Stimulated activated memory B cell treated with anti-CD40 and anti-IgM and Interleukin-4, amounts not matched to agents 10 μg/mL and 1 μg/mL and 100 μg/mL, for 72 hours (primary cell): ENCODE measurements at places on chromosomes 3 and 15.

GRCh38 chr15:85381850-85382751 lies 1.7 kb downstream of the AKAP13 start:
- no peak for ATAC-seq

DNA sequence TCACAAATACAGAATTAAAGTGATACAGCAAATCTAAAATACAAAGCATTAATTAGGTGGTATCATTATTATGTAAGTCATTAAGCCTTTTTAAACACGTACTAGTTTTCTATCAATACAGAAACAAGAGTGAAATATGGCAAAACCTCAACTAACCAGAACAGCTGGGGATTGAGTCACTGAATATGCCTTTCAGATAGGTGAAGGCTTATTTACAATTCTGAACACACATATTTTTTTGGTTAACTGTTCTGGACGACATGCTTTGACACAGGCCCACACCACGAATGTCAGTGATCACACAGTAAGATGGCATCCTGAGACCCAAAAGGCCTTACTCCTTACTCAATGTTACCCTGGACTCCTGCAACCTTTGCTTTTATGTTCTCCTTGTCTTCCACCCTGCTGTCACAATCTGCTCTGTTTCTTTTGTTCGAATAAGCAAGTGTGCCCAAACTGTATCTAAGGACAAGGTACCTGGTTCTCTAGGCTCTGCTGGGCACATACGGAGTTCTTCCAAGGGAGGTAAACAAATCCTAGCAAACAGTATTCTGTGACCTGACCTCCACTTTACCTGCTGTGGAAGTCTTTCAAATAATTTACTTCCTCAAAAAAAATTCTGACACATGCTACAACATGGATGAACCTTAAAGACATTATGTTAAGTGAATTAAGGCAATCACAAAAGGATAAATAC lies 7.0 kb downstream of the SFMBT1 start:
- no peak for ATAC-seq

DNA sequence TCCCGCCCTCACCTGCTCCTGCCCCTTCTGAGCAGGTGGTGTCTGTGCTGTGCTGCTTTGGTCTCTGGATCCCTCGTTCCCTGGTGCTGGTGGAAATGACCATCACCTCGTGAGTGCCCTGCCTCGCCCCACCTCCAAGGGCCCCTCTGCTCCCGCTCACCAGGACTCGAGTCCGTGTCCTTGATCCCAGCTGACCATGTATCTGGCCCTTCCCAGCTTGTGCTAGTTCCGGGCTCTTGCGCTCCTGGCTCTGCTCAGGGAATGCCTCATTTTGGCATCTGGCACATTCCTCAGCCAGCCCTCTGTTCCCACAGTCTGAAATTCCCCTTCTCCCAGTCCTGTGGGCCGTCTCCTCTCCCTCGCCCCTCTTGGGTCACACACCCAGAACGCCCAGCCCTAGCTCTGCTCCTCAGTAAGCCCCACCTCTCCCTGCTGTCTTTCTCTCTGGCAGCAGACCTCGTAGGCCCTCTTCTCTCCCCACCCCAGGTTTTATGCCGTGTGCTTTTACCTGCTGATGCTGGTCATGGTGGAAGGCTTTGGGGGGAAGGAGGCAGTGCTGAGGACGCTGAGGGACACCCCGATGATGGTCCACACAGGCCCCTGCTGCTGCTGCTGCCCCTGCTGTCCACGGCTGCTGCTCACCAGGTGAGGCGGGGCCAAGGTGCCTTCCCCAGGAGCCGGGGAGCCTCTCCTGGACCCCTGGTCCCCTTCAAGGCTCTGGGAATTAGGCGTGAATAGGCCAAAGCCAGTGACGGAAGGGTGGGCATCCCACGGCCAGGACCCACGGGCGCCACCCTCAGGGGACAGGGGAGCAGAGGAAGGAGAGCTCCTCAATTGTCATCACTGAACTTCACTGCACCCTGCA lies 11.5 kb downstream of the SLC51A start:
- no peak for ATAC-seq

DNA sequence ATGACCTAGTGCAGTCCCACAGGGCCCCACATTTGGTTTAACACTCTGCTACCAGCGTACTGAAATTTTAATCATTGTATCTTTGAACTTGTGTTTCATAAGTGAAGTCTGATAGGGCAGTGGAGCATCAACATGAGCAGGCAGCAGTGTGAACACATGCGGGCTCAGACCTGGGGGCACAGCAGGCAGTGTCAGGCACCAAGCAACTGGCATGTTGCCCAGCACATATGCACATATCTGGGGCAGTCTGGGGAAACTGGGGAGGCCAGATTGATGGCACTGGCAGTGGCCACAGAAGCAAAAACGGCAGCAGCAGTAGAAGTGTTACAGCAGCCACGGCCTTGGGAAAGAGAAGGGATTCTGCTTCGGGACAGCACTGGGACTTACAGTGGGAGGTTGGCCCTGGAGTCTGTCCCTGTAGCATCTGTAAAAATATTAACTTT lies 353.9 kb upstream of the KCNMB2 start:
- peak; percentile 39 for ATAC-seq

- peak; percentile 83 for ATAC-seq
Measured at GRCh38 chr3:152491922-152492321, 223.2 kb downstream of the MBNL1 start.

GRCh38 chr15:70437089-70437488 lies 326.3 kb downstream of the UACA start:
- no peak for ATAC-seq

DNA sequence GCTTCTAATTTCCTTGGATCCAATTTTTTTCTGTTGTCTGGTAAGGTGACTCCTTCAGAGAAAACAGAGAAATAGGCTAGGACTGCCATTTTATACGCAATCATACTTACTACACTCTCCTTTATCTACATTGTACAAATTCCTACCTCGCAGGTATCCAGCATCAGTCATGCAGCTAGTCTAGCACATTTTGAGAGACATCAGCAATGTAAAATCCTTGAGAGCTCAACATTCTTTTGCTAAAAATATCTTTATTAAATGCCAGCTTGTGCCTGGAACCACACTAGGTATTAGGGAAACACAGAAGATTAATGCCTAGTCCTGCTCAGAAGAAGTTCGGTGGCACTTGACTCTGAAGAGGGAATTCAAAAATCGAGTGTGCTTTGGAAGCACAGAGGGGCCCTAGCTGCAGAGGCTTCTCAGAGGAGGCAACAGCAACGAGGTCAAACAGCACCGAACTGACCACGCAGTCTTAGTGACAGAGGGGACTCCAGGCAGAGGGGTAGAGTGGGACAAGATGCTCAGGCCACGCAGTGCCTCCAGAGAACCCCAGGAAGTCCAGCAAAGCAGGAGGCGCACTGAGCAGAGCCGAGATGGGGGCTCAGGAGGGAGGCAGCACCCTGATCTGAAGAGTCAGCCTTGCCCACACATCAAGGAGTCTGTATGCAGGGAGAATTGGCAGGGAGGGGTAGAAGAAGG lies 3.5 kb downstream of the FAM174B start:
- ATAC-seq = no peak

GRCh38 chr15:70799667-70800450 lies 36.5 kb upstream of the UACA start:
- ATAC-seq = no peak

GRCh38 chr3:127792541-127793292 lies 29.6 kb downstream of the MGLL start:
- no peak for ATAC-seq
